ENCODE measurements at places on chromosomes 5 and 9. TPM values are rescaled to one million over a fixed set of nuclear protein-coding genes. Genes with fewer than 3 reads are reported as not detected.

Gene PCDHGA10
- 11.7 TPM for polyA plus RNA-seq

Gene TMEM8B
- 4.7 TPM for polyA plus RNA-seq

GRCh38 chr9:76594764-76595424 is 135.9 kb downstream of the GCNT1 start:
- no peak for DNase-seq

- DNase-seq = no peak
Measured at GRCh38 chr9:101664453-101664852, 69.7 kb upstream of the PPP3R2 start.

- no peak for DNase-seq
Measured at GRCh38 chr9:136648751-136649150, 14.0 kb upstream of the EGFL7 start.
